ENCODE measurements at places on chromosomes 7 and 10. TPM values are rescaled to one million over a fixed set of nuclear protein-coding genes. Genes with fewer than 3 reads are reported as not detected.

GRCh38 chr10:71966046-71967004 is 2.1 kb downstream of the CHST3 start:
- DNase-seq, result no peak

DNA sequence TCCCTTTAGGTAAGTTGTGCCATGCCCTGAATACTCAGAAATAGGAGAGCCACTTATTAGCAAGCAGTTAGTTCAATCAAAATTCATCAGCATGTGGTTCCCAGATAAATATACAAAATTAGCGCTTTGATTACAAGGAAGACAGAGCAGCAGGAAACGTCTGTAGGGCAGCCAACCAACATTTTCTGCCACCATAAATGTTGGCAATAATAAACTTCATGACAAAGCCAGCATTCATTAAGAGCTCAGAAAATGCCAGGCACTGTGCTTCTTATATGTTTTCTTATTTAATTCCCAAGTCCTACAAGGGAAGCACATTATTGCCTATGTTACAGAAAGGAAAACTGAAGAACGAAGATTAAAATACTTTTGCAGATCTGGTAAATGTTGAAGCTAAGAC is 22.0 kb upstream of the ABCB5 start:
- DNase-seq, result no peak

GRCh38 chr10:29186221-29186620 is 102.6 kb upstream of the LYZL1 start:
- no peak for DNase-seq

MYPN gene
- not detected for total RNA-seq

DNA sequence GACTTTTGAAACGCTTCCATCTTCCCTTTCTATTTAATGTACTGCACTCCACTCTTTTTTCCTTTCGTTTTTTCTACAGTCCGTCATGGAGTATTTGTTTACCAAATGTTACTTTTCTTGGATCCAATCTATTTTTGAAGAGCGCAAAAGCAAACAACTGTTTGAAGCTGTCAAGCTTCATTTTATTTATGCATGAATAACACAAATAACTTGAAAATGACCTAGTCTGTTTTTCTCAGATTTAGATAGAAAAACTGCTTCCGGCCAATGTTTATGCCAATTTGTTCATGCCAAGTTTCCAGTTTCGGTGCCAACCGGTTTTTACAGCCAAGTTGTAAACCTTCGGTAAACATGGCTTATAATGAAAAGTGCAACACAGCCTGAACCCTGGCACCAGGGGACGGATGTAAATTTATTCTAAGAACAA is 150.9 kb upstream of the KLF6 start:
- no peak for DNase-seq

DNA sequence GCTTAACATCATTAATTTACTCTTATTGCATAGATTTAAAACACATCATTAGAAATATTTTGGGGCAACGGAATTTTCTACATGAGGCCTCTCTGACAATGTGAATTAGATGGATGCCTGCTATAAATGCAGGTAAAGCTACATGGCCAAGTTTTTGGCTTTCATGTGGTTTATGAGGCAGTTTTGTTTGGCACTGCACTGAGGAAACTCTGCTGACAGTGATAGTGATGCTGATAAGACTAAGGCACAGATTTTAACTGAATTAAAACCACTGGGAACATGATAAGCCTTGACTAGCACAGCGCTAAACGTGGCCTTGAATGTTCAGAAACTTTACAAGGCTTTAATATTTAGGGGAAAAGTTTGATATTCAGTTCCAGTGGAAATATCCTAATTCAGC is 114.3 kb upstream of the NOBOX start:
- DNase-seq, result no peak

- no peak for DNase-seq
Measured at GRCh38 chr7:22420973-22421635, 64.2 kb upstream of the RAPGEF5 start.

MMP21 gene
- not detected for total RNA-seq

STEAP1B gene
- total RNA-seq, result 10.9 TPM

GRCh38 chr7:140348161-140348849 is 50.0 kb downstream of the SLC37A3 start:
- DNase-seq, result no peak

IMPDH1 gene
- total RNA-seq, result 48.2 TPM

GRCh38 chr10:33152146-33152545 is 182.3 kb downstream of the NRP1 start:
- DNase-seq, result no peak

RAB19 gene
- not detected for total RNA-seq

GRCh38 chr7:154231732-154232131 is 179.5 kb downstream of the DPP6 start:
- no peak for DNase-seq

DNA sequence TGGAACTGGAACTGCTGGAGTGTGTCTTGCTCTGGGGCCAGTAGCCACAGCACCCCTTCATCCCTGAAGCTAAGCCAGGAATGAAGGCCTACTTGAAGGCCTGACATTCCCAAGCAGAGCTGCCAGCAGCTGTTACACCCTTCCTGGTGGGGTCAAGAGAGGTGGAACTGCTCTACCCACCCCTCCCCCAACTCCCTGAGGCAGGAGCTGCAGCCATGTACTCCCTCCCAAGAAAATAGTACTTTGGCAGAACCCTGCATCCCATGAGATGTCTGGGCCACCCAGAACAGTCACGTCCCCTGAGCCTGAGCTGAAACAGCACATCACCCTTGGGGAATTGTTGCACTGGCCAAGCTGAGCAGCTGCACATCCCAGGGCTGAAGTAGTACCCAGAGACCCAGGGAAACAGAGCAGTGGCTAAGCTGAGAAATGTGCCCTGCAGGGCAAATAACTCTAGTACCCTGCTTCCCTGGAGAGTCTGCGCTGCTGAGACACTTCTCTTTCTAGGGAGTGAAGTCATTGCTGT is 63.4 kb upstream of the PLA2G12B start:
- DNase-seq, result no peak

DNA sequence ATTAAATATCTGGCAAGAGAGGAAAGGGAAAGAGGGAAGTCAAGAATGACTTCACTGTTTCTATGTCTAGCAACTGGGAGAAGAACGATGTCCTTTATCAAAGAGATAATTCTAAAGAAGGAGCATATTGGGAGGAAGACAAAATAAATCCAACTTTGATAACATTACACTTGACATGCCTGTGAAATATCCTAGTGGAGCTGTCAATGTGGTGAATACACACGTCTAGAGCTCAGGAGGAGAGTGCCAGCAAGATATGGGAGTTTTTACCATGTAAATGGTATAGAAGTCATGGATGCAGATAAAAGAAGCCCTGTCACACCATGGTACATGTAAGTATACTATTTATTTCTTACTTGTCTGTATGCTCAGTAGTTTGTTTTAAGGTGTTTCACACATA is 356.7 kb downstream of the HPSE2 start:
- DNase-seq, result no peak

DNA sequence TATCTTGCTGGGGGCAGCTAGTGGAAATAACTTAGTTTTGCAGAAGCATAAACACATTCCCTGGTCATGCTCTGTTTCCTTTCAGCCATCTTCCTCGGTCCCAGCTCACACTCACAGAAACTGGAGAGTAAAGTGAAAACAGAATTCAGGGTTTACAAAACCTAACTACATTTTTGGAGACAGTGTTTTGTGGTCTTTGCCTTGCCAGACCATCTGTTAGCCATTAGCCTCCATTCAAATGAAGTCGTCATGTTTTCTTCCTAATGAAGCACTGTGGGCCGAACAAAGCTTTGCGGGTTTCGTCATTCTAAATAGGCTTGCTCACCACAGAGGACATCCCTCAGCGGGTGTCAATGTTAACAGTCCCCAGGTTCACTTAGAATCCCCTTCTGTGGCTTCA is 214.6 kb upstream of the TMEM72 start:
- DNase-seq, result no peak

DNA sequence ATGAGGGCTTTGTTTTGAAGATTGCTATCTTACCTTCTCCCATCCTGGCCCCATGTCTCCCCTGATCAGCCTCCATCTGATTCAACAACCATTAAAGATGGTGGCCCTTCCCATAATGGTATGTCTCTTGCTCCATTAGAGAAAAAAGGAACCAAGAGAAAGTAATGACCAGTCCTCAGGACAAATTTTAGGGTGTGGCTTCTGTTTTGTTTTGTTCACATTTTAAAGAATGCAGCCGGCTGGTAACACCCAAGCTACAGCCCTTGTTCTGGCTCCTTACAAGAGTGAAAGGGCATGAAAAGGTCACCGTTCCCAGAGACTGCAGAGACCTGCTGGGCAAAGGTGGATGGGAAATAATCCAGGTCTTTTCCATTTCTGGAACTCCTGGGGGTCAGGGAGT is 287.9 kb upstream of the NEBL start:
- no peak for DNase-seq

RBP4 gene
- total RNA-seq, result 38.9 TPM

- DNase-seq, result no peak
Measured at GRCh38 chr10:113450906-113451305, 101.9 kb upstream of the HABP2 start.

- no peak for DNase-seq
Measured at GRCh38 chr7:112538726-112539255, 58.0 kb downstream of the LSMEM1 start.

TMEM26 gene
- 0.69 TPM for total RNA-seq

KNDC1 gene
- total RNA-seq, result 96.0 TPM

DNA sequence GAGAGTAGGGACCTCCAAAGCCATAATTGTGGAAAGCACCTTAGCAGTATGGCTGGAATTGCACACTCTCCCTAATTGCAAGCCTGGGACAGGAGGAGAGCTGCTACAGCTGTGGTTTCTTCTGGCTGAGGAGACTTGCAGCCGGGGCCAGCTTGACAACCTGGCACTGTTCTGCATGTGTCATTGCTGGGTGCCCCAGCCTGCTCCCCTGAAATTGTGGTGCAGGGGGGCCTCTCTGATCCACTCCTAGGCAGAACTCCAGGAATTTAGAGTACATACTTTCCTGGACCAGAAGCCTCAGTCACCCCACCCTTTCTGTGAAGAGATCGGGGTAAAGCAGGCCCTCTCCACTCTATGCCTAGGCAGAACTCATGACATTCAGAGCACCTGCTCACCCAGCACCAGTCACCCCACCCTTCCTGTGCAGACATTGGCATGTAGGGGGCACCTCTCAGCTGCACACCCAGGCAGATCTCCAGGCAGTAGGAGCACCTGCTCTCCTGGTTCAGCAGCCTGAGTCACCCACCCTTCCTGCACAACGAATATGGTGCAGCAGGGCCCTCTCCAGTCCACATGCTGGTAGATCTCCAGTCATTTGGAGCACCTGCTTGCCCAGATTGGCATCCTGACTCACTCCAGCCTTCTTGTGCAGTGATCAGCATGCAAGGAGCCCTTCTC is 34.4 kb upstream of the DYNC1I1 start:
- no peak for DNase-seq

DNA sequence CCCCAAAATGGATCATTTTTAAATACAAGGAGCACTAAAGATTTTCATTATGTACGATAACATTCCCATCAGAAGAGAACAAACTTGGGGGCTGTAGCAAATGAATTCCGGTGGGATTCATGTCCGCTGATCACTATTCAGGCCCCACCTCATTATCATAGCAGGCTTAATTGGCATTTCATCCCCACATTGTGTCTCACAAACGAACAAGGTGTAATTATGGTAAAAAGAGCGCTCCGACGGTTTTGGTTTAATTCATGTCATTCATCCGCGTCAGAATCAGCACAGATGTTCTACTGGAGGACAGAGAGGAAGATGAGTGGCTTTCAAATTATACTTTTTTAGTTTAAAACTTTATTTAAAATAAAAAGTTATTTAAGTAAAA is 124.7 kb downstream of the MAD1L1 start:
- no peak for DNase-seq

SFMBT2 gene
- 25.9 TPM for total RNA-seq

GRCh38 chr10:16942381-16943078 is 125.3 kb upstream of the RSU1 start:
- no peak for DNase-seq

GPR26 gene
- total RNA-seq, result 23.5 TPM

GRCh38 chr10:131576341-131577177 is 265.0 kb upstream of the TCERG1L start:
- no peak for DNase-seq

- no peak for DNase-seq
Measured at GRCh38 chr7:51072281-51072680, 244.3 kb downstream of the COBL start.

DNA sequence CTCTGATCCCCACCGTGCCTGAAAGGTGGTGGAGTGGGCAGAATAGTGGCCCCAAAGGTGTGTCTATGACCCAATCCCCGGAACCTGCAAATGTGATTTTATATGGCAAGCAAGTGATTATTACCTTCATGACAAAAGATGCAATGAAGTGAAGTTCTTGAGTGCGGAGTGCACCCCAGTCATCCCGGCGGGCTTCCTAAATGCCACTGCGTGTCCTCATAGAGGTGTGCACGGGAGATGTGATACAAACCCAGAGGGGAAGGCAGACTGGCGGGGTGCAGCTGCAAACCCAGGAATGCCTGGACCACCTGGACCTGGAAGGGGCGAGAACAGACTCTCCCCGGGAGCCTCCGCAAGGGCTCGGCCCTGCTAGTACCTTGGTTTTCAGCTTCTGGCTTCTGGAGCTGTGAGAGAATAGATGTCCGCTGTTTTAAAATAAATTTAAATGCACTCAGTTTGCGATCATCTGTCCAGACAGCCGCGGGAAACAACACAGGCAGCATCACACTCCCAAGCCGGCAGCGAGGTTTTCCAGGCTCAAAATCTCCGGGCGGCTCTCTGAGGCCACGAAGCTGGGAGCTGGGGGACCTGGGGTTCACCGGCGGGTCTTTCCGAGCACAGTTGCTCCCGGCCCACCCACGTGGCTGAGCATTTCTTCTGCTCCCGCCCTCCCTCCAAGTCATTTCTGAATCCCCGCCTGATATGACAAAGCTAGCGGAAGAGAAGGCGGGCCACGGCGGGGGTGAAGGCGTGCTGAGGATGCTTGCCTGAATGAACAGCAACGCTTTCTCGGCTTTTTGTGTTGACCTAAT is 50.4 kb upstream of the EBF3 start:
- DNase-seq, result no peak

DNA sequence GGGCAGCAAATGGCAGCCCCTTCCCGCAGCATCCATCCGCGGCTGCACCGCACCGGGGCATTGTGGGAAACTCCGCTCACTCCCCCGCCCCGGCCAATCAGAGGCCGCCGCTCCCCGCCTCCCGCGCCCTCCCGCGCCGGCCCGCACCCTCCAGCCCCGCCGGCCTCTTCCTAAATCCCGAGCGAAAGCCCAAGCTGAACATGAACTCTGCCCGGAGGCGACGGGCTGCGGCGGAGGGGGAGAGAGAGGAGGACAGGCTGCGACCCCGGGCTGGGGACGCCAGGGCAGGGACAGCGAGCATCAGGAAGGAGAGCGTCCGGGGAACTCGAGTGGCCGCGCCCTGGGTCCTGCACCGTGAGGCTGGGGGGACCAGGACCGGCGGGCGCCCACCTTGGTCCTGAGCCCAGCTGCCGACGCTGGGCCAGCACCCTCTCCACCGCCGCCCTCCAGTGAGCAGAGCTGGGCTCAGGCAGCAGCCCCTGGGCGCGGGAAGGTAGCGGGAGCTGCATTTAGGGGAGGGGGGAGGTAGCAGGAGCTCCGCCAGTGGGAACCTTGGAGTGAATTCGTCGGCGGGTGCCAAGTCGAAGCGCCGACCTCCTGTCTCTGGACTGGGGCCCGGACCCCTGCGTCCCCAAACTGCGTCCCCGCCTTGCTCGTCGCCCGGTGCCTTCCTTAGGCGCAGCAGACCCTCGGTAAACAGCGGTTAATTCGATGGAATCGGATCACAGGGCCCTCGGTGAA is at the start of gene DGKI:
Gene DGKI (minus strand): TSS at position 148 of the 741 bp plus-strand sequence.
- peak; percentile 79 for DNase-seq

Data from dorsolateral prefrontal cortex (tissue), 122 donors.